HCEC 1CT (cell line): ENCODE measurements at places on chromosomes 6 and 20.

DNA sequence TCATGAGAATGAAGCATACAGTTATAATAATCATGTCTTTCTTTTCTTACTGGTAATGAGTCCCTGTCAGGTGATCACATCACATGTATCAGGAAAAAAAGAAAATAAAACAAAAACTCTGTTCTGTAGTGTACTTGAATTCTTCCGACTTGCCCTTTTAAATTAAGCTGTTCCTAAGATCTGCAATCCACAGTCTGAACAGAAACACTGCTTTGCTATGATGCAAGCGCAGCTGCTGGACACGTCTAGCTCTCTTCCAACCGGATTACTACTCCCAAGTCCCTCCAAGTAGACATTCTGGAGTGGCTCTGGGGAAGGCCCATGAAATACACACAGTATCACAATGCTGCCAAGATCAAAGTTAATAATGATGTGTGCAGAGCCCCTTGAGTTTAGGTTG is 83.7 kb downstream of the FYN start:
- DNase-seq, result no peak

DNA sequence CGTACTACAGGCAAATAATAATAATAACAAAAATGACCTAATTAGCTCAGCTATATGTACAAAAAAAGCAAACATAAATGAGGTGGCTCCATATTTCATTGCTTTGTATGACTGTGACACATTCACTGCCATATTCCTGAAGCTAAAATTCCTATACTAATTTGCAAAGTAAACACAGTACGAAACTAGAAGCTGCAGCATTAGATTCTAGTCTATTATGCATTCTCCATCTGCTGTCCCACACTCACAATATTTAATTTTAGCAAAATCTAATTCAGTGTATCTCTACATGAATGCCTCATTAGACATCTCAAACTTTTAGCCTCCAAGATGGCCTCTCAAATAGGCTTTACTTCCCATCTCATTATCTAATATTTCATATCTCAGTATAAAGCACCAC is 55.1 kb downstream of the ATG5 start:
- DNase-seq, result no peak

- DNase-seq, result peak; percentile 17
Observed at GRCh38 chr20:49916146-49917002, 1.0 kb upstream of the SPATA2 start.

GRCh38 chr6:150086026-150086425 is 17.1 kb upstream of the ULBP3 start:
- no peak for DNase-seq
